ENCODE measurements at places on chromosomes 11 and 22. TPM values are rescaled to one million over a fixed set of nuclear protein-coding genes. Genes with fewer than 3 reads are reported as not detected.

The OR5M10 gene
- polyA plus RNA-seq = not detected

- DNase-seq = no peak
These were observed 15.6 kb upstream of the ARHGEF17 start for GRCh38 chr11:73292525-73292894.

The LRRC56 gene
- 3.5 TPM for polyA plus RNA-seq

DNA sequence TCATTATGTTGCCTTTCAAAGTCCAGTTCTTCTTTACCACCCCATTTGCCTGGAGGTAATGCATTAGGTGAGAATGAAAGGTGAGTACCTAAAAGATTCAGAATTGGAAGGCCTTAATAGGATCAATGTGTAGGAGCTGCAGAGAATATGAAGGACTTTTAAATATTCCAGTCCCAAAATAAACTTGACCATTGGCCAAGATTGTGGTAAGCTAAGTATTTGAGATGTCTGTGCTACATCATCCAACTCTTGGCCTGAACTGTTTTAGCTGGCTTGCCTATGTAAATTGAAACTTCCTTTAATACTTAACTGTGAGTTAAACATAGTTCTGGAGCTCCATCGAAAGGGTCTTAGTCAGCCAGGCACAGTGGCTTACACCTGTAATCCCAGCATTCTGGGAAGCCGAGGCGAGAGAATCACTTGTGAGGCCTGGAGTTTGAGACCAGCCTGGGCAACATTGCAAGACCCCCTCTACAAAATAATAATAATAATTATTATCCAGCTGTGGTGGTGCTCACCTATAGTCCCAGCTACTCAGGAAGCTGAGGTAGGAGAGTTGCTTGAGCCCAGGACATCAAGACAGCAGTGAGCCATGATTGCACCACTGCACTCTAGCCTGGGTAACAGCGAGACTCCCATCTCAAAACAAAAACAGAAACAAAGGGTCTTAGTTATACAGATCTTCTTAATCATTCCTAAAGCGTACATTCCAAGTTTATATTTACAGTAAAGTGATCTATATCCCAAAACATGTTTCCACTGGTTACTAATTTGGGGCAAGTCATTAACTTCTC lies 29.8 kb downstream of the MTMR3 start:
- no peak for DNase-seq

DNA sequence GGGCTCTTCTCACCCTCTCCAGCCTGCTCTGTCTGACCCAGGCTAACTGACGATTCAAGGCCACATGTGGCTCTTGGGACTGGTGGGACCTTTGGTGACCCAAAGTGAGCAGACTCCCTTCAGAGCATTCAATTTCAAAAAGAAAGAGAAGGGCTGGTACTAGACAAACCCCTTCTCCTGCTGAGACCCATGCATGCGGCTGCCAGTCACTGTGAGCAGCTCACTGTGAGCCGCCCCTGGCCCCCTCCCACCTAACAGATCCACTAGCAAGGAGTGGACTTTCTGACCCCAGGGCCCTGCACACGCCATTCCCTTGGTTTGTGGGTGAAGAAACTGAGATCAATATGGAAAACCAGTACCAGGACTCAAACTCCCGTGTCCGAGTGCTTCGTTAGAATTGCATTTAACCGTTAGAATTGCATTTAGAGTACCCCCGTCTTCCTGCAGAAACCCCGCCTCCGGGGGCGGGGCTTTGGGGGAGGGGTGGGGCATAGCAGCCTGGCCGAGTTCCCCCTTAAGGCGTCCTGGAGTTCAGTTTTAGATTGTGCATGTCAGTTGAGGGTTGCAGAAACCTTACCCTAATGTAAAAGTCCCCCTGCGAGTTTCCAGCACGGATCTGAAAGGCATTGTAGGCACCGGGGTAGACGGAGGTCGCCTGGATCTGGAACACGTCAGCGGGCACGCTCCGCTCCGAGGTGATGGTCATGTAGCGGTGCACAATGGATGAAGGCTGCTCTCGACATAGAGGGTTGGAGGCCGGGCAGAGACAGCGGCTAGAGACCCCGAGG lies 5.1 kb downstream of the EFEMP2 start:
- no peak for DNase-seq

DNA sequence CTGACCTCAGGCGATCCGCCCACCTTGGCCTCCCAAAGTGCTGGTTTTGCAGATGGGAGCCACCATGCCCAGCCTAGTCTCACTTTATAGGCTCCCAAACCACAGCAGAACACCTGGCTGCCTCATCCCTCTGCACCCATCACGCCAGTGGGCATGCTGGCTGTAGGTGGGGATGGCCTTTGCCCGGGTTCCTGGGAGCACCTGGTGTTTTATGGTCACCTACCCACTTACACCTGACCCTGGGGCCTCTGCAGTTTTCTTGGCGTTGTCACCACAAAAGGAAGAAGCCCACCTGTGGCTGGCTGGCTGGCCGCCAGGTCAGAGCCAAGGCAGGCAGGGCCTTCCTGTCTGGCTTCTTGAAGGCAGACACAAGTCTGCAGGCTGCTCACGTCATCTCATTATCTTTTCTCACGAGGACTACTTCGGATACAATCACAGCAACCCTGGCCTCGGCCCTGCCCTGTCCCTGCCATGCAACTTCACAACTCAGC lies 8.2 kb downstream of the RRP7A start:
- DNase-seq = no peak

The SPCS2 gene
- 192 TPM for polyA plus RNA-seq

DNA sequence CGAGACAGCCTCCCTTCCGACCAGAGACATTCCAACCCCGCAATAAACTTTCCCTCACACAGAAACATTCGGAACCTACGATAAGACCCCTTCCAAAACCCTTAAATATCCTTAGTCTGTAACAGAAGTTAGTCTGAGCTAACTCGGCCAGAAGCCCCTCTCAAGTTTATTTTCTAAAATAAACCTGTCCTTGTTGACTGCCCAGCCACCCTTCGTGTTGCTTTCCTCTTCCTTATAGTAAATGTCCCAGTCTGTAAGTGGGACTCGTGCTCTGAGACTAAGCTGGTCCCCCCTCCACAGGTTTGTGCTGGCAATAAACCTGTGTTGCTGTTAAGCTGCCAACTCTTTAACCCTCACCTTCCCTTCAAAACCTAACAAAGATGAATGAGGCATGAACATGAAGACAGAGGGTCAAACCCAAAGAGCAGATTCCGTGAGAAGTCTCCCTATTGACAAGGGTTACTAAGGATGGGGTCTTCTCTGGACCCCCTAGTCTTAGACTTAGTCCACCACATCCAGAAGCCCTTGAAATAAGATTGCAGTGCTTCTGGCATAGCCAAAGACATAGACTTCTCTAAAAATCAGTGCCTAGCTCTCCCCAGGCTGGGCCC lies 18.2 kb downstream of the MIF start:
- no peak for DNase-seq

DNA sequence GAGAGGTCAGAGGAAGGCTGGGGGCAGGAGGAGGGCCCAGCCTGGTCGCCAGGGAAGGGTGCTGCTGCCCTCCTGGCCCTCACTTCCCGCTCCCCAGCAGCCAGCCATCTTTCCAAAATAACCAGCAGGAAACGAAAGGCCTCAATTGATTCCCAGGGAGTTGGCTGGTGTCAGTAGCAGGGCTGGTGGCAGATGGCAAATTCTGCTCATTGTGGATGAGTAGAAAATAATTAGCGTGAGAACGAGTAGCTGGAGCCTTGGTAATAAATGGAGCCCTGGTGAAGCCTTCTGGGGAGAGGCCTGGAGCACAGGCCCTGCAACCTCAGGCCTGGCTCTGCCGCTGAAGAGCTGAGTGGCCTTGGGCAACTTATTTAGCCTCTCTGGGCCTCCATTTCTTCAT lies 31.3 kb downstream of the DAGLA start:
- DNase-seq = no peak

The HPX gene
- 4.8 TPM for polyA plus RNA-seq

The NXPE4 gene
- polyA plus RNA-seq = not detected

DNA sequence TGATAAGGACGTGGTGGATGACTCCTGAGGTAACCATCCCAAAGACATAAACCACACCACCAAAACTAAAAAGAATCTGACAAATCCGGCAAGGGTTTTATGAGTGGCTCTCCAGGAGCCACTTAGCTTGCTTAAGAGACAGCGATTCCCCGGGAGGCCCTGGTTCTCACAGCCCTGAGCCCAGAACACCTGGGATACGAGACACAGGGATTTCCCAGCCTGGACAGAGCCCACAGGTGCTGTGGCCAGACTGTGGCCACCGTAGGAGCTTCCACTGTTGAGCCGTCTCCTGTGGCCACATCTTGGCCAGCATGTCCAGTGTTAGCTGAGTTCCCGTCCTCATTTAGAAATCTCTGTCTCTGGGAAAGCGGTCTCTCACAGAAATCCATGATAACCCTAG lies 71.2 kb upstream of the ASPHD2 start:
- DNase-seq = no peak

The CARD18 gene
- polyA plus RNA-seq = not detected

DNA sequence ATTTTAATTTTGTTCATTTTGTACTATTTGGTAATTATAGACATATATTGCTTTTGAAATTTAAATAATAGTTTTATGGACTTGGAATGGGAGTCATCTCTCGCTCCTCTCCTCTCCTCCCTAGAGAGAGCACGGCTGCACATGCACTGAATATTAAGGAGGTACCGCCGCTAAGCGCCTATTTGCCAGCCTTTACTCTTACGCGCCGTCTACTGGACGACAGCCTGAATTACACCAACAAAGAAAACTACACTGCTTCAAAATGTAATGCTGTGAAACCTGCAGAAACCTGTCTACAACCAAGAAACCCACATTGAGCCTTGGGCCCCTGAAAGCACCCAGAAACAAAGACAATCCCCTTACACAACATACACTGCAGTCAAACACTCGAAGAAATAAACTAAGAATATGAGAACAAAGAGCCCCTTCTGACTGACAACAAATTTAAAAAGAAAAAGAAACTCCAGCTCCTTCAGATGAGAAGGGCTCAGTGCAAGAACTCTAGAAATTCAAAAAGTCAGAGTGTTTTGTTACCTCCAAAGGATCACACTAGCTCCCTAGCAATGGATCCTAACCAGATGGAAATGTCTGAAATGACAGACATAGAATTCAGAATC lies 737.2 kb downstream of the LRRC4C start:
- DNase-seq = peak; percentile 14

The DCHS1 gene
- 36.1 TPM for polyA plus RNA-seq

The C22orf42 gene
- polyA plus RNA-seq = not detected

DNA sequence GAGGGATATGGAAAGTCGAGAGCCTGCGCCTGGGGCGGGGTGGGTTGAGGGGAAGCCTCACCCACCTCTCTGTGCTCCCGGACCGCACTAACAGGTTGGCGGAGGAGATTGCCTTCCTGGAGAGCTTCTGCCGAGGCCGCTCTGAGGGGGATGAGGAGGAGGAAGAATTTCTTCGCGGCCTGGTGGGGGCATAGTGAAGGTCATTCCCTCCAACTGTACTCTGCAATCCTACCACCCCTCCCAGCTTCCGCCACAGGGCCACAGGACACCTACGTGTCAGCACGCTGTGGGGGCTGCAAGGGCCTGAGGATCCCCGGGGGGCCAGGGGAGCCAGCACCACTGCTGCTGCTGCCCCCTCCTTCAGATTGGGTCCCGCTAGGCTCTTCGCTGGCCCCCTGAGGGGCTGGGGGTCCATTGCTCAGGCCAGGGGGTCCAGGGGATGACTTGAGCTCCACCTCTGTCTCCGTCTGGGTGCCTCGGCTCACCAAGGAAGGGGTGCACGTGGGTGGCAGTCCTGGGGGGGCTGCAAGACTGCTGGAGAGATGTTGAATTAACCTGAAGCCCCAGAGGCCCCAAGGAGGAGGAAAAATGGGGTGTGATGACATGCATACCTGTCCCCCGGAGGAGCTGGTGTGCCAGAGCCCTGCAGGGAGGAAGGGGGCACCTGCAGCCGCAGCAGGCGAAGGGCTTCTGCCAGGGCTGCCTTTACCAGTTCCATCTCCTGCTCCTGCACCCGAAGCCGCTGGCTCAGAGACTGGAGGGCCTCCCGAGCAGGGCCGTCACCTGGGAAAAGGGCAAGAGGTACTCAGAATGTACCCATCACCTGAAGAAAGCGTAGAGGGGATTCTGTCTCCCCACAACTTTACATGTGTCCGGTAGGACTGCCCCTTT lies 1.5 kb downstream of the EML3 start:
- DNase-seq = no peak

GRCh38 chr11:31921081-31921480 lies 110.0 kb upstream of the PAX6 start:
- DNase-seq = no peak

The HARBI1 gene
- polyA plus RNA-seq = 5.5 TPM

DNA sequence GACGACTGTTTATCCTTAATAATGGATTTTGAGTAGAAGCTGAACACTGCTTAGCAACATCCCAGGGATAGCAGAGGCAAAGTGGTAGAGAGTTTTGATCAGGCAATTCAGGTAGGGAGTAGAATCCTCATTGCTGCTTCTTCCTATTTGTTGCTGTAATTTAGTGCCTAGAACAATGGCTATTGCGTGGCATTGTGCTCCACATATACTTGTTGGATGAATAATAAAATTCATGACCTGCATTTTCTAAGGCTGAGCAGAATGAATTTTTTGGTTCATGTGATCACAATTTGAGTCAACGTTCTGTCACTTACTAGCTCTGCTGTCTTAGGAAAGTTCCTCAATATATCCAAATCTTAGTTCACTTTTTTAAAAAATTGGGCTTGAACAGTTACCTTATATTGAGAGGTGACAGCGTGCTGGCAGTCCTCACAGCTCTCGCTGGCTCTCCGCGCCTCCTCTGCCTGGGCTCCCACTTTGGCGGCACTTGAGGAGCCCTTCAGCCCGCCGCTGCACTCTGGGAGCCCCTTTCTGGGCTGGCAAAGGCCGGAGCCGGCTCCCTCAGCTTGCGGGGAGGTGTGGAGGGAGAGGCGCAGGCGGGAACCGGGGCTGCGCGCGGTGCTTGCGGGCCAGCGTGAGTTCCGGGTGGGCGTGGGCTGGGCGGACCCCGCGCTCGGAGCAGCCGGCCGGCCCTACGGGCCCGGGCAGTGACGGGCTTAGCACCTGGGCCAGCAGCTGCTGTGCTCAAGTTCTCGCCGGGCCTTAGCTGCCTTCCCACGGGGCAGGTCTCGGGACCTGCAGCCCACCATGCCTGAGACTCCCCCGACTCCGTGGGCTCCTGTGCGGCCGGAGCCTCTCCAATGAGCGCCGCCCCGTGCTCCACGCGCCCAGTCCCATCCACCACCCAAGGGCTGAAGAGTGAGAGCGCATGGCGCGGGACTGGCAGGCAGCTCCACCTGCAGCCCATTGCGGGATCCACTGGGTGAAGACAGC lies 350.6 kb downstream of the ETS1 start:
- DNase-seq = no peak

The APLNR gene
- polyA plus RNA-seq = 88.7 TPM

- no peak for DNase-seq
These were observed 3.3 kb downstream of the MRPL49 start for GRCh38 chr11:65125197-65126056.

DNA sequence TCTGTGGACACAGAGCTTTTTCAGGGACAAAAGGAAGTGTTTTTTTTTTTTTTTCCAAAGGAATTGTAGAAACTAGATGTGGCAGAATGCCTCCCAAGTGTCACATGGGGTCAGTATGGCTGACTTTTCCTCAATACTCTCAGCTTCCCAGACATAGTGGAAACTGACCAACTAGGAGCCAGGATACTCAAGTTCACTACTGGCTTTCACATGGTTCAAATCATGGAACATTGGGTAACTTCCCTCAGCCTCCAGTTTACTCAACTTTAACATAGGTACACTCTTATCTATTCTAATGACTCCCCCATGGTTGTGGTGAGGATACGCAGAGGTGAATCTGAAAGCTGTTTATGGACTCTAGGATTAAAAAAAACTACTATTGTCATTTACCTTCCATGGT lies 1.4 kb downstream of the SLC5A1 start:
- no peak for DNase-seq
